ENCODE measurements at places on chromosomes 1 and 21. TPM values are rescaled to one million over a fixed set of nuclear protein-coding genes. Genes with fewer than 3 reads are reported as not detected.

SPATA45 gene
- 0.89 TPM for total RNA-seq

- DNase-seq, result no peak
These were observed 9.6 kb downstream of the ACKR1 start for GRCh38 chr1:159214149-159214760.

- DNase-seq, result no peak
These were observed 71.3 kb downstream of the PLPP3 start for GRCh38 chr1:56507925-56508522.

DNA sequence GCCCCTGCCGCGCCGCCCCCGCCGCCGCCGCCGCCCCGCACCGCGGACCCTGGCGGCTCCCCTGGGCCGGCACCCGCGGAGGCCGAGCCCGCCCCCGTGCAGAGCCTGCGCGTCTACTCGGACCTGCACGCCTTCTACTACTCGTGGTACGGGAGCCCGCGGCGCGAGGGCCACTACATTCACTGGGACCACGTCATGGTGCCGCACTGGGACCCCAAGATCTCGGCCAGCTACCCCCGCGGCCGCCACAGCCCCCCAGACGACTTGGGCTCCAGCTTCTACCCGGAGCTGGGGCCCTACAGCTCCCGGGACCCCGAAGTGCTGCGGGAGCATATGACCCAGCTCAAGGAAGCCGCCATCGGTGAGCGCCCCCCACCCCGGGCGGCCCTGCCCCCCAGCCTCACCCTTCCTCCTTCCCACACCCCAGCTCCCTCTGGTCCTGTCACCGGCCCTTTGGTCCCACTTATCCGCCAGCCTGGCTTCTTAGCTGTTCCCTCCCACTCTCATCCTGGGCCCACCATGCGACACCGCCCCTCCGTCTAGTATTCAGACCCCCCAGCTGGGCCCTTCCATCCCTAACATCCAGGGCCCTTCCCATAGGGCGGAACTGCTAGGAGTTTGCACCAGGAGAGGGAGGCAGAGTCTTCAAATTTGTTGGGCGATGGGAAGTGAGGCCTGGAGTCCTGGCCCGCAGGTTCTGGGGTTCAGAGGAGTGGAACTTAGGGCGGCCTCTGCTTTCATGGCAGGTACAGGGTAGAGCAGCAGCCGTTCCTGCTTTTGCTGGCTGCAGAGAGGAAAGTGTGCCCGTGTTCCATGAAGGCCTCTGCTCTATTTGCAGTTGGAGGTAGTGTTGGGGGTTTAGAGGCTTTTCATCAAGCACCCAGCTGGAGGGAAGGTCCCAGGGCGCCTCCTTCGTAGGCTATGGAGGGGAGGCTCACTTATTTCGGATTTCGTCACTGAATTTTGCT lies 1.0 kb downstream of the MANEAL start:
- no peak for DNase-seq

DNA sequence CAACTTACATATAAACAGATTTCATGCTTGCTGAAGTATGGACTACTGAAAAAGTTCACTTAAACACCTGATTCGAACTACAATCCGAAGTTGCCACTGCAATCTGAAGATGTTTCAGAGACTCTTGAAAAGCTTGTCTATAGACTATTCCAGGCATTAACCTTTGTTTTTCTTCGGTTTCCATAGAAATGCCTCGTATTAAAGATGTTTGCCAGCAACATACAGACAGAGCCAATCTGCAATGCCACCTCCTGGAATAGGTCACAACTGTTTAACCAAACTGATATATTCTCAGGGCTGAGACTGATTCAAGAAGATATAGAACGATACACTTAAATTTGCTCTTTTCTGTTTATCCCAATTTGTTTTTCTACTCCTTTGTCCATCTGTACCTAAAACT lies 28.9 kb upstream of the DMRTB1 start:
- no peak for DNase-seq

DNA sequence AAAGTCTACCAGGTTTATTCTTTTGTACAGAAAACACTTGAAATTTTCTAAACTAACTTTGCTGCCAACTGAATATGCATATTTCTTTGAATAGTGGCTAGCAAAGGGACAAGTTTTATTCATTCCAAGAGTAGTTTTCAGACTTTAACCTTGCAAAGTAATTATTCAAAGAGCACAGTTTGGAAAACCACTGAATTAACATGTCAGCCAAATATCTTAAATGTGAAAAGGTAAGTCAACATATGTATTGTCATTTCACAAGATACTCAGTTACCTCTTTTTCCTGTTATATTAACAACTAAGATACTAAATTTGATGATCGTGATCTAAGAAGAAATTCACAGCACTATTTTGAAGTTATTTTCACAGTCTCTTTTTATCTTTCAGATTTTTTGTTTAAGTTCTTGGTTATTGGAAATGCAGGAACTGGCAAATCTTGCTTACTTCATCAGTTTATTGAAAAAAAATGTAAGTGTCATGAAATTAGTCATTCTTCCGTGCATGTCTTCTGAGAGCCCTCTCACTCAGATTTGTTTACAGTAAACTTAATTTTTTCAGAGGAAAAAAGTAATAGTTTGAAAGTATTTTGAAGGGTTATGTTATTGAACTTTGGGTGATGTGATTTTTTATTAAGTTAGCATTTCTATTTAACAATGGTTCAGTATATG lies 15.3 kb downstream of the RAB4A start:
- no peak for DNase-seq

- DNase-seq, result no peak
These were observed 120.5 kb upstream of the DAB1 start for GRCh38 chr1:57544345-57544744.

- no peak for DNase-seq
These were observed 208.7 kb upstream of the DPYD start for GRCh38 chr1:98129491-98129890.
